CD8-positive, alpha-beta memory T cell (primary cell): ENCODE measurements at places on chromosomes 6 and 20. TPM values are rescaled to one million over a fixed set of nuclear protein-coding genes. Genes with fewer than 3 reads are reported as not detected.

DNA sequence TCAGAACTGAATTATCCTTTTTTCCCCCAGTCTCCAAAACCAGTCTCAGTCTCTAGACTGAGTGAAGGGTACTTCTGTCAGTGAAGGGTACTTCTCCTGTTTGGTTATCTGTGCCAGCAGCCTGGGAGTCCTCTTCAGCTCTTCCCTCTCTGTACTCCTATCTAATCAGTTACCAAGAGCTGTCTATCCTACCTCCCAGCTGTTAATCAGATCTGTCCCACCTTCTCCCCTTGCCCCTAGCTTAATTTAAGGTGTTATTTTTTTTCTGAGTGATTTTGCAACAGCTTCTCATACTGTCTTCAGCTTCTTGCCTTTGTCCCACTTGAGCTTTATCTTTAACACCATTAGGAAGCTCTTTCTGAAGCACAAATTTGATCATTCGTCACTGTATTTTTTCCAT lies 491.9 kb upstream of the SOX4 start:
- DNase-seq, result no peak

DNA sequence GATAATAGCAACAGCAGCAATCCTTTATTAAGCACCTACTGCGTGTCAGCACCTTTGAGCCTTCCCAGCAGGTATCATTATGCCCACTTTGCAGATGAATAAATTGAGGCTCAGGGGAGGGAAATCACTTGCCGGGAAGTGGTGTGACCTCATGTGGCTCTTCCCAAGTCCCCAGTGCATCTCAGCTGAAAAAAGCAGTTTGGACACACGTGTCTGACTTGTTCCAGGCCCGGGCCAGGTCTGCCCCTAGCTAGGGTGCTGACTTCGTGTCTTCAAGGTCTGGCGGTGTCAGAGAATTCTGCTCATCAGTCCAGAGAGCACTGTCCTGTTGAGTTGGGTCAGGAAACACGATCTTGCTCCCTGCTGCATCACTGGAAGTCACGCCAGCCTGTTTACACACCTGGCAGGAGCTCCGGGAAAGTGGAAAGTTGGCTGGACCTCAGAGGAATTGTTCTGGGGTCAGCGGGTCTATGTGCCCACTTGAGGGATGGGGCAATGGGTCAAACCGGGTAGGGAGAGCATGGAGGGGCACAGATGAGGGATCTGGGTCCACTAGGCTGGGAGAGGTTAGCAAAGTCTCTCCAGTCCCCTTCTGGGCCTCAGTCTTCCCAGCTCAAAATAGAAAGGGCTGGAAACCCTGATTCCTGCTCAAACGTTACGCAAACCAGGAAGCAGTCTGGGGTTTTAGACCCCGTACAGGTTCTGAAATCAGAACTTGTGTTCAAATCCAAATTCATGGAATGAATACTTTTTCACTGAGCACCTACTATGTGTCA lies 10.5 kb downstream of the SLC13A3 start:
- DNase-seq, result no peak

- no peak for DNase-seq
These were observed 455.0 kb upstream of the SOX4 start for GRCh38 chr6:21138336-21139069.

DNA sequence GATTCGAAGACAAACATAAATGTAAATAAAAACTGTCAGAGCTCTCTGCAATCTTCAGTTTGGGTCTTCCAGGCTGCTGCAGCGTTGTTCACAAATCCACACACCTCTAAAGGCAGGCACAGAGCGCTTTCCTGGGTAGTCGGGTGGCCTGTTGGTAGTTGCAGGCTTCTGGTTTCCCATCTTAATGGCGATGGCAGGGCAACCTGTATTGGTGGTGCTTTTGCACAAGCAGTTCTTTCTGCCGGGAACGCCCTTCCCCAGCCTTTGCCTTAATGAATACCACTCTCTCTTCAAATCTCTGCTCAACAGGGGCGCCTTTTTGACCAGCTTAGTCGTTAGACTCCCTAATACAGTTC lies 723 bp upstream of the IFT52 start:
- DNase-seq, result no peak

- DNase-seq, result no peak
These were observed 54.4 kb upstream of the PBOV1 start for GRCh38 chr6:138272533-138273315.

GRCh38 chr20:20012541-20012940 lies 4.6 kb upstream of the NAA20 start:
- DNase-seq, result no peak

GRCh38 chr6:129141499-129141898 lies 258.6 kb downstream of the LAMA2 start:
- DNase-seq, result no peak

GRCh38 chr6:139748353-139749146 lies 374.1 kb upstream of the CITED2 start:
- no peak for DNase-seq

GRCh38 chr20:56420940-56421688 lies 9.1 kb downstream of the CASS4 start:
- no peak for DNase-seq

- no peak for DNase-seq
These were observed 9.0 kb downstream of the PTPN1 start for GRCh38 chr20:50519036-50519762.

- DNase-seq, result no peak
These were observed 5.4 kb upstream of the CPXM1 start for GRCh38 chr20:2805689-2806350.

GRCh38 chr6:11767458-11767857 lies 11.1 kb downstream of the ADTRP start:
- no peak for DNase-seq

DNA sequence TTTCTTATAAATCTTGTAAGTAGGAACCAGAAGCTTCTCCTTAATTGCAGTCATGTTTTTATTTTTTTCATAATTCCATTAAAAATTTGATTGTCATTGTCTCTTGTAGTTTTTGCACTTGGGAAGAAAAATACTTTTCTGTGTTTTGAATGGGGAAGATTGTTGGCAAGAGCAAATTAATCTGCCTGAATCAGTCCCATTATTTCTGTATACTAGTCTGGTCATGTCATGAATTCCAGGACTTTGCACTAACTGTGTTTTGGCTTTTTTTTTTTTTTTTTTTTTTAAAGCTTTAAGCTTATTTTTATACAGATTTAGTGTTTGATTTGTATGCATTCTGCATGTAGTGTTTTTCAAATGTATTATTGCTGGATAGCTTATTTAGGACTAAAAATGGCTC lies 47.6 kb downstream of the RALGAPB start:
- DNase-seq, result no peak

DNA sequence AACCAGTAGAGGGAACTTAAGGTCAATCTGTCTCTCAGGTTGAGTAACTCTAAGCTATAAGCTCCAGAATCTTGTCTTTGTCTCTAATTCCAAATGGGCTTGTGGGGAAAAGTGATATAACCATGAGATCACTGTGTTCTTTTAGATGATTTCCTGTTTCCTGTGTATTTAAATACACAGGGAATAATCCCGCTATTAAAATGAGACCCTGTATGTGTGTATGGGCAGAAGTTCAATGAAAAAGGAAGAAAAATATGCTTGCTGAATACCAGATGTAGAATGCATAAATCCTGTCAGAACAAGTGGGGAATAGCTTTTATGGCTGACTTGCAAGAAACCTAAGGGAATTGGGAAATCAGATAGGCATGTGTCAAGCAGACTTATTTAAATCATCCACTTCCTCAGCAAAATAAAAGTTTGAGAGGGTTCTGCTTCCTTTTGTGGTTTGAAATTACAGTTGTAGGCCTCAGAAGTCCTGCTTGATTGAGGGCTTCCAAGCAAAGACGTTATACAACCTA lies 164.7 kb upstream of the PDE7B start:
- DNase-seq, result no peak

GRCh38 chr20:5024103-5024502 lies 22.8 kb upstream of the SLC23A2 start:
- DNase-seq, result no peak

DNA sequence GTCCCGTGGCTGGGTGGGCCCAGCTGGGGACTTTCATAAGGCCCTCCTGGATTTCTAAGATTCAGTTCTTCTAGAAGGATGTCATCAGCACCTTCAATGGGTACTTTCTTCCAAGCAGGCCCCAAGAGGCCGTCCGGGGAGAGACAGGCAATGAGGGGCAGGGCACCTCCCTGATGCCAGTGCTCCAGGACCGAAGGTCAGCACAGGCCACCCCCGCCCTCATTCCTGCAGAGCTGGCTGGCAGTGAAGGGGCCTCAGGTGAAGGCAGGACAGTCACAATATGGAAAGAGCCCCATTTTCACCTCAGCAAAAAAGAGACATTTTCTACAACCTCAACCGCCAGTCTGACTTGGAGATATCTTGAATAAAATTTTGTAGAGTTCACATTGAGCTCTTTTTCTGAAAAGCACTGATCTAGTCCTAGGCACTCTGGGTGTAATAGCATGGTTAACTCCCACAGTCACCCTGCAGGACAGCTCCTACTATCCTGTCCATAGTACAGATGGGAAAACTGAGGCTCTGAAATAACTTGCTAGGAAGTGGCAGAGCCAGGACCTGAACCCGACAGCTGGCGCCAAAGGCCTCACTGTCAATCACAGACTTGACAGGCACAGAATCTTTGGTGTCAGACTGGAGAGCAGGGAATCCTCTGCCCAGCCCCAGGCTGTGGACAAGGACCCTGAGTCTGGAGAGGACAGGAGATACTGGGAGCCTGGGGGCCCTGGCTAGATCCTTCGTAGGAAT lies 50.3 kb downstream of the RRBP1 start:
- no peak for DNase-seq

DNA sequence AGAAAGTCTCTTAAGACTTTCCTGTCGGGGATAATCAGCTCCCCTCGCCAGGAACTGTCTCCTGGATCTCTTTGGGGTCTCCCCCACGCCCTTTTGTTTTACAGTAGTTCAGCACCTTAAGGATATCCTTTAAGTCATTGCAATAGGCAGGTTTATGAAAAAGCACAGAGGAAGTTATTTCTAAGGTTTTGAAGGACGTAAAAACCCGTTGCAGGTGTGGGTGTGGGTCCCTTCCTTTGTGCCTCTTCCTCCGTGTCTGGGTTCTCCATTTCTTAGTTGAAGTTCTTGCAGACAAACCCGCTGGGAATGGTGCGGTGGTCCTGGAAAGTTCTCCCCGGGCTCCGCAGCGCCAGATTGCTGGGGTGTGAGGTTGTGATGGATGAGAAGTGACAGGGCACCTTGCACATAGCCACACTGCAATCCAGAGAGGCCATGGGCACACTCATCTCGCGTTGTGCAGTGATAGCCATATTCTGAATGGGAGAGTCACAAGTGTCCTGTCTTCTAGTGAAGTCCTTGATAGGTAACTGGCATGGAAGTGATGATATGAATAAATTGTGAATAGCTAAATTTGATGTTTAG lies 65.2 kb downstream of the GTF2H5 start:
- DNase-seq, result peak; percentile 18

DNA sequence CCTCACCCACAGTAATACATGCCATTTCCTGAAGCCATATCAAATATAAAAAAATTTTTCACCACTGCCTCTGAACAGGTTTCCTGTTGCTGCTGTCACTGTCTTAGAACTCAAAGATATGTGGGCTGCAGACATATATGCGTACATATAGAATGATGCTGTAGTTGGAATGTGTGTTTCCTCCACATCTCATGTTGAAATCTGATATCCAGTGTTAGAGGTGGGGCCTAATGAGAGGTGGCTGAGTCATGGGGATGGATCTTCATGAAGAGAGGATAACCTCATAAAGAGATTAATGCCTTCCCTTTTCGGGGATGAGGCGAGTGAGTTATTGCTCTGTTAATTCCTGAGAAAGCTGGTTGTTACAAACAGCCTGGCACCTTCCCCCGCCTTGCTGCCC lies 7.7 kb upstream of the SCP2D1 start:
- DNase-seq, result no peak

DNA sequence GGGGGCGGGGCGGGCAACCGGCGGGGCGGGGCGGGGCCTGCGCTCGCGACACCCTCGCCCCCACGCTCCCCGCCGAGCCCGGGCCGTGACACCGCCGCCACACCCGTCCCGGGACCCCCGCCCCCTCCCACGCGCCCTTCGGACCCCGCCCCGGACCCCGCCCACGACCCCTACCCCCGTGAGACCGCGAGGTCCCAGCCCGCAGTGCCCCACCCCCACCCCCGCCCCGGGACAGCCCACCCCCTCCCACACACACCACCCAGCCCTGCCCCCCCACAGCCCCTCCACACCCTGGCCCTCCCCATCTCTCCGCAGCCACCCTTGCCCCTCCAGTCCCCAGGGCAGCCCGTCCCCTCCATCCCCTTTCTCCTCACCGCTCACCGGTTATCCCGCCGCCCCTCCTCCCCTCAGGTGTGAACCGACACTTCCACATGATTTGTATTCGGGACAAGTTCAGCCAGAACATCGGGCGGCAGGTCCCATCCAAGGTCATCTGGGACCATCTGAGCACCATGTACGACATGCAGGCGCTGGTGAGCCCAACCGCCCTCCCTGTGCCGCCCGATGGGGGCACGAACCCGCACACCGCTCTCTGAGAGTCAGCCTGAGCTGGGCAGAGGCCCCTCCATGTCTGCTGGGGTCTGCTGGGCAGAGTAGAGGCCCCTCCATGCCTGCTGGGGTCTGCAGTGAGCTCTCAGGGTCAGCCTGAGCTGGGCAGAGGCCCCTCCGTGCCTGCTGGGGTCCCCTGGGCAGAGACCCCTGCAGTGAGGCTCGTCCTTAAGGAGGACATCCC lies 622 bp downstream of the MRGBP start:
- DNase-seq, result no peak

DNA sequence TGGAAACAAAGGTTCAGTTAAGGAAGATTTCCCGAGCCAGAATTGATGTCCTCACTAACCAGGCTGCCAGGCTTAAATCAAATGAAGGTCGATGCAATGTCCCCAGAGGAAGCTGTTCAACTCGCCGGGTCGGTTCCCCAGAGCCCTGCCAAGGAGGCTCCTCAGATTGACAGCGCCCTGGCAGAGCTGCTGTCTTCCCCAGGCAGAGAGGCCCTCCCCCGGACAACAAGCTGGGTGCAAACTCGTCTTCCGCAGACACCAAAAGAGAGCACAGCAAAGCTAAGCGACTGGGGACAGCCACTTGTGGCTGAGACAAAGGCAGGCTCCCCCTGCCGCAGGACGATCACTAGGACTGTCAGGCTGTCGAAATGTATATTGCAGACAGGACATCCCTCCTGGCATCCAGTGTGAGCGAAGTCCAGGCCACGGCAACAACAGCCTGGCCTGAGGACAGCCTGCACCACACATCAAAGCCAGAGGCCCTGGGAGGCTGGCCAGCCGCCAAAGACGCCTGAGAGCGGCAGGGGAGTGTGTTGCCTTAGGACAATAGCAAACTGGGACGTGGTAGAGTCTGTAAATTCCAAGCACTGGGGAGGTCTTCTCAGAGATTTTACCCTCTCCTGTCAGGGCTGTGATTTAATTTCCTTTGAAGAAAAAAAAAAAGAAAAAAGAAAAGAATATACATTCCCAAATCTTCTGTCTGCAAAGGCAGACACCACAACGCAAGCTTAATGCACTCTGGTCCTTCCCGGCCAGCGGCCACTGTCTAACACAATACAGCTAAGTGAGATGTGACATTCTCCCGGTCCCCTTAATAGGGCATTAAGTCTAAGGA lies 99.1 kb downstream of the HIVEP2 start:
- DNase-seq, result peak; percentile 41

- no peak for DNase-seq
These were observed 22.7 kb upstream of the NTSR1 start for GRCh38 chr20:62685781-62686555.

Gene MEP1A
- not detected for polyA plus RNA-seq

Gene HLA-DPA1
- polyA plus RNA-seq, result 156 TPM

Gene GPSM3
- 136 TPM for polyA plus RNA-seq

Gene PRICKLE4
- polyA plus RNA-seq, result not detected

Gene BNIP5
- not detected for polyA plus RNA-seq
